ENCODE measurements at places on chromosomes 2 and 18.
A peak's percentile ranks its signal among the peaks of the same experiment; 100 is the strongest.

DNA sequence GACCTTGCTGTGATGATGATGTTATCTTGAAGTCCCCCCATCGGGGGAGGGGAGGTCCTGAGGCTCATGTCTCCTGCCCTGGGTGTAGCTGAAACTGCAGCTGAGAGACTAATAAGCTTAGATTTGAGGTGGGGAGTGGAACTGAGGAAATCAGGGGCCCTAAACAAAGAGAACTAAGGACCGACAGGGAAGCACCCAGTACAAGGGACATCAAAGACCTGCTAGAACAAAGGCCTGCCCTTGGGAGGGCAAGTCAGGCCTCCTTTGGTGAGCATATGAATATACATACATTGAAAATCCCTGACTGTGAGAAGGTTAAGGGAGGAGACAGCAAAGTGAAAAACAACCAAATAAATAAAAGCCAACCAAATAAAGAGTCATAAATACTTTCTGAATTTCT is 1132.5 kb upstream of the CELF4 start:
- no peak for DNase-seq

DNA sequence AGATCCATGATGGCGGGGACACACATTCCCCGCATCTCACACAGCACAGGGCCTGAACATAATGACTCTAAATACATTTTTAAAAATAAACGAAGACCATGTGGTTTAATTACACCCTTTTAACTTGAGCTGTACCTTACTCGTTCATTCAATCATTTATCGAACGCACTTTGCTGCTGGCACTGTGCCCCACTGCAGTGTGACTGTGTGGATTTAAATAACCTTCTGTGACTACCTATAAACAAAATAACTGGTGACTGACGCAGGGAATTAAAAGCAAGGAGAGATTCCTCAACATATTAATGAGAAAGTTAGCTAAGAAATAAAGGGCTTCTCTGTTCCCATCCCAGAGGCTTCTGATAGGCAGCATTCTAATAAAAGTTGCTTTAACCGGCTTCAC is 10.9 kb upstream of the FZD7 start:
- DNase-seq: no peak

- no peak for DNase-seq
Observed at GRCh38 chr18:33440060-33441043, at the start of gene CCDC178. TSS of gene CCDC178 (minus strand) at chr18:33440721. CDS start at chr18:33412088, 28,633 bp downstream.

DNA sequence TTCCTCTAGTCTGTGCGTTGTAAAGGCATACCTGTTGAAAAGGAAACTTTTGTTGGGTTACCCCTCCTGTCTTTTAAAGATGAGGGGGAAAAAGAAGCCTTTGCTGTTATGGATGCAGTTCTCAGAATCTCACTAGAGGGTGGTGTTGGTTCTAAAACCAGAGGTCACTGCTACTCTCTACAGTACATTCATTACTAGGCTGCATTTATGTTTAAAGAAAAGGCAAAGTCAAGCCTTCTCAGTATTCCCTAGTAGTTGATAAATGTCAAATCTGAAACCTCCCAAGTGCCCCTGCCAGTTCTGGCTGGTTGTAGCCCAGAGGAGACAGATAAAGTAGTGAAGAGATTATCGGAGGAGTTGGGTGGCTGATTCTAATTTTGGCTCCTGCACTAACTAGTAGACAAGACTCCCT is 1.4 kb upstream of the PLCL1 start:
- DNase-seq: peak; percentile 71

DNA sequence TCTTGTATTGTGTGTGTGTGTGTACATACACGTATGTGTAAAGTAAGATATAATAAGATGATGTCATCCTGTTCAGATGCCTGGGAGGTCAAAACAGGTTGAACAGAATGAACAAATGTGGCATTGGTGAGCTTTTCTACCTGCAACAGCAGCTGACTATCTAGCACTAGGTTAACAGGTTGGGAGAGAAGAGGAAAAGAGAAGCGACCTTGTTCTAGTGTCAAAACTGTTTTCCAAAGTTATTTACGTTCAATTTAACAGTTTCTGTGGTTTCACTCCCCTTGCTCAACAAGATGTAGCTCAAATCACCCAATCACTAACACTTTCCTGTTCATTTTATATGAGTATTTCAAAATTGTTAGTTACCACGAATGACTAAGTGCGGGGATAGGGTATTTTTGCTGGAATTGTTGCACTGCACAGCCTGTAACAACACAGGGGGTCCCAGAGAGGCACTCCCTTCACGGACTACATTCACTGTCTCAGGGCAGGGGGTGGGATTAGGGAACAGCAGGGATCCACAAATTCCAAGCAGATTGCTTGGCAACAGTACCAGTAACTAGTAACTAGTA is 67.5 kb upstream of the DTNB start:
- DNase-seq: no peak
